ENCODE measurements at places on chromosomes 2 and 18.
A peak's percentile ranks its signal among the peaks of the same experiment; 100 is the strongest.

GRCh38 chr2:77086051-77086450, 436.1 kb downstream of the LRRTM4 start:
- no peak for DNase-seq

- peak; percentile 74 for DNase-seq
Measured at GRCh38 chr2:36351736-36352349, 3.7 kb upstream of the CRIM1 start.

GRCh38 chr2:62424899-62425298, 81.1 kb downstream of the TMEM17 start:
- no peak for DNase-seq

DNA sequence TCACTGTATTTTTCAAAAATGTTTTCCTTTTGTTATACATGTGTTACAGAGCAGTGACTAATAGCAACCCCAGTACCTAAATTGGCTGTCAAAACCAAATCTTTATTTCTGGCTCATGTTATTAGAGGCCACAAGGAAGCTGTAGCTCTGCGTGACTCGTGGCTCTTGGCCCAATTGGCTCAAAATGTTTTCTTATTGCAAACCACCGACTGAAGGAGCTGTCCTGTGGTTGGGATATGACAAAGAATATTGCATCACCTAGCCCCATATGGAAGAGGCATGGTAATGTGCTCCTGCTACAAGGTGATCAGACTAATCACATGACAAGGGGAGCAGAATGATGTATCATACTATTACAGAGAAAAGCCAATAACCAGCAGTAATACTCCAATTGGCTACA, 1058.5 kb downstream of the CBLN2 start:
- no peak for DNase-seq

DNA sequence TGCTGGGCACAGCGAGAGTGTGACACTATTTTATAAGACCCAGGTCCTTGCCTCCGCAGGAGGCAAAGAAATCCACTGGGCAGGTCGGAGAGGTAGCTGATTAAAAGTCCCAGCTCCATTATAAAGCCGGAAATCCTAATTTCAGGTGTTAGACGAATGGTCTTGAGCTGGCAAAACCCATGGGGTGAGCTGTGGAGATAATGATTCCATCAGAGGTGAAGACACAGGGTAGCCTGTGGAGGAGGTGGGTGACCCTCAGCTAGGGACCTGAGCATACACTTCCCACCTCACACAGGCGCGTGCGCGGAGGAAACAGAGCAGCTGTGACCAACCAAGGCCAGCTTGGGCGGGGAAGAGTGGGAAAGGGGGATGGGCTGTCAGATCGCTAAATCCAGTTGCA, 201.7 kb upstream of the CXCR4 start:
- DNase-seq, result no peak

- DNase-seq, result peak; percentile 44
Measured at GRCh38 chr2:85446296-85447221, 28.0 kb downstream of the SH2D6 start.

DNA sequence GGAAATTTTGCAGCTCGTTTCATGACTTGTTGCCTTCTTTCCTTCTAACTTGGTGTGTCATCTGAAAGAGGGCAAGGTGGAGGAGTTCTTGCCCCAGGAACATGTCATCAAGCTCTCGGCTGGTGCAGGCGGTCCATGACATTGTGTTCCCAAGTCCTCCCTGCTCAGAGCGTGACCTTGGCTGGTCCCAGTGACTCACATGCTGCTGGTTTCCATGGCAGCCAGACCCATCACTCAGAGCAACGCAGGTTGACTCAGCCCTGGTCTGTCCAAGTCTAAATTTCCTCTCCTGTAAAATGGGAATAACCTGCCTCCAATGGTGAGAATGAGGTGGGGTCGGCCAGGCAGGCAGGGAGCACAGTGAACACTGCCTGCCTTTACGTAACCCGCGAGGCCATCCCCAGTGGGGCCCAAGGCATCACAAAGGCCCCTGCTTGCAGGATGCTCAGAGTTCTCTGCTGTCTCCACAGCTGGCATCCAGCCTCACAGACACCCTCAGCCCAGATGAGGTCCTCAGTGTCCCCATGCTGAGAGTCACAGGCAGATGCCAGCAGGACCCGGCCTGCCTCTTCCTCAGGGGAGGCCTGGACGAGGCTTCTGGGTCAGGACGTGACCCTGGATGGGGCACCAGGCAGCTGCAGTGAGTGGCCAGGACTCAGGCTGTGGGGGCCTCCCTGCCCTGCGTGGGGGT, 143.7 kb downstream of the TPO start:
- peak; percentile 93 for DNase-seq

DNA sequence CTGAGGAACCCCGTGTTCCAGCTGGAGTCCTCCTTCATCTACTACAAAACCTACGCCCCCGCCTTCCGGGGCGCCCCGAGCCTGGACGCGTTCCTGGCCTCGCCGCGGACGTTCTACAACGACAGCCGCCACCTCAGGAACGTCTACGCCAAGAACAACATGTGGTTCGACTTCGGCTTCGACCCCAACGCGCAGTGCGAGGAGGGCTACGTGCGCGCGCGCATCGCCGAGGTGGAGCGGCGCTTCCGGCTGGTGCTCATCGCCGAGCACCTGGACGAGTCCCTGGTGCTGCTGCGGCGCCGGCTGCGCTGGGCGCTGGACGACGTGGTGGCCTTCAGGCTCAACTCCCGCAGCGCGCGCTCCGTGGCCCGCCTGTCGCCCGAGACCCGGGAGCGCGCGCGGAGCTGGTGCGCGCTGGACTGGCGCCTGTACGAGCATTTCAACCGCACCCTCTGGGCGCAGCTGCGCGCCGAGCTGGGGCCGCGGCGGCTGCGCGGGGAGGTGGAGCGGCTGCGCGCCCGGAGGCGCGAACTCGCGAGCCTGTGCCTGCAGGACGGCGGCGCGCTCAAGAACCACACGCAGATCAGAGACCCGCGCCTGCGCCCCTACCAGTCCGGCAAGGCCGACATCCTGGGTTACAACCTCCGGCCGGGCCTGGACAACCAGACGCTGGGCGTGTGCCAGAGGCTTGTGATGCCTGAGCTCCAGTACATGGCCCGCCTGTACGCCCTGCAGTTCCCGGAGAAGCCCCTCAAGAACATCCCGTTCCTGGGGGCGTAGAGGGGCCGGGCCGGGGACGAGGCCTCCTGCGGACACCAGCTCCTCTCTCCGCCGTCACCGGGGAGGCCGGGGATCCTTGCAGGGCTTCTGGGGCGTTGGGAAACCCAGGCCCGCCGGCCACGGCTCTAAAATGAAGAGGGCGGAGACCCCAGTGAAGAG, 5.3 kb upstream of the NEU4 start:
- DNase-seq, result peak; percentile 35

DNA sequence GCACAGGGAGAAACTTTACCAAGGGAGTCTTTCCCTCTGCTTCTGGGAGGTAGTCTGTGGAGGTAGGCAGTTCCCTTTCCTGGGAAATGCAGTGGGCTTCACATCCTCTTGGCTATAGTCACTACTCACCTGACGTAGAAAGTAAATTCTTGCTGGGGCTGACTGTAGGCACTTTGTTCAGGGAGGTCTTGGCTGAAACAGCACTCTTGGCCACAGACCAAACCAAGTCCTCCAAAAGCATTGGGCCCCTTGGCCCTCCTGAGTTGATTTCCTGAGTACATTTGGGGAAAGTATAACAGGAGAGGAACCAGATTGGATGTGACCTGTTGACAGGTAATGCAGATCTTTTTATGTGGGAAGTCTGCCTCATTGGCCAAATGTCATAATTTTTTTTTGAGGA, 108.9 kb downstream of the MGAT5 start:
- DNase-seq, result no peak

DNA sequence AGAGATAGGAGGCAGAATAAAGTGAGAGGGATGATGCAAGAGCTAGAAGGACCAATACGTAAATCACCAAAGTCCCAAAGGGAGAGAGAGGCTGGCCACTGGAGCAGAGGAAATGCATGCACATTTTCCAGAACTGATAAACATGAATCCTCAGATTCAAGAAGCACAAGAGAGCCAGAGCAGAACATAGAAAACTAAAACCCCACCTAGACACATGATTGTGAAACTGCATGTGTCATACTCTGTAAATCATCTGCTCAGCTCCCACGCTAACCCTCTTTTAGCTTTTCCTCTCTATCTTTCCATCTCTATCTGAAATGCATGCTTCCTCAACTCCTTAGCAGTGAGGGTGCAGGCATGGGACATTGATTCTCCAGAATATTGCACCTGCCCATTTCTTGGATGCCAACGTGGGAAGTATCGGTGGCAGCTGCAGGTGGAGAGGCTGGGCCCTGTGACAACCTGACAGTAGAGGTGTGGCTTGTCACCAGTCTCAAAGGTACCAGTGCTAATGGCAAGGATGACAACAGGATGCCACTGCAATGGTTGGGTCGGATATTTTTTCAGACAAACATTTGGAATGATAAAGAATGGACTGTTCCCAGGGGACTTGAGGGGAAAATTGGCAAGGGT, 89.3 kb upstream of the OTOS start:
- DNase-seq, result peak; percentile 42

- no peak for DNase-seq
Measured at GRCh38 chr2:64987001-64987955, 1.9 kb upstream of the SLC1A4 start.

GRCh38 chr2:167506395-167506794, 618.1 kb downstream of the XIRP2 start:
- peak; percentile 16 for DNase-seq

DNA sequence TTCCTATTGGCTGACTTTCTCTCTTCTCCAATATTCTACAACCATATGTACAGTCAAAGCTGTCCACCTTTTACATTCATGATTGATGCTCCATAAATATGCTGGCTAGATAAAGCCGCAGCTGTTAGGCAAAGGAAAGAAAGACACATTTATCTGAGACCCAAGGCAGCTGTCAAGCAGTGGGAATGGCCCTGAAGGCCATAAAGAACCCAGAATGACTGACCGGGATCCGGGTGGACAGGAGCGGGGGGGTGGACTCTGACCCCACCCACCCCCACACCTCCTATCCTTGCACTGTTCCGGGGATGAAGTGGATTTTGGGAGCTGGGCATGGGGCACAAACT, 116.4 kb downstream of the RTP5 start:
- no peak for DNase-seq

- no peak for DNase-seq
Measured at GRCh38 chr2:22885245-22885644, 499.7 kb upstream of the KLHL29 start.

DNA sequence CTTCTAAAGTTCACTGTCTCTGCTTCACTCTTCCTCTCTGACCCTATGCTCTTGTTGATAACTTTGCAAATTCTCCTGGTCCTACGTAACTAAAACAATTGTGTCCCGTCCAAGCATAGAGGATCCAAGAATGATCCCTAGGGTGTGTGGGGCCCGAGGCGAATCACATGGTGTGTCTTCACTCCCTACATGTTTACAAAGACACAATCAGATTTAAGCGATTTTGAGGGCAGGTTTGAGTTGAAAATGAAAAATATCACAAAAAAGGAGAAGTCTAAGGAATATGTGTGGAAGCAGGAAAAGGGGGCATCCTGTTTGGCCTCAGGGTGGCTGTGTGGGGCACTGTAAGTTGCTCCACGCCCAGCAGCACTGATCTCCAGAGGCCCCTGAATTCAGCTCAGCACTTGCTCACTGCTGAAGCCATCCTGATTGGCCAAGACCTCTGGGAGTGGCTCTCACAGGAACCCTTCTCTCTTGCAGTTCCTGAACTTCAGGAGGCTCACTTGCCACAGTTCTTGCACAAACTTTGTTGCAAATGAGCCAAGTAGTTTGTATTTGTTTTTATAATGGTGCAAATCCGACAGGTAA, 363.6 kb downstream of the ZNF521 start:
- DNase-seq, result peak; percentile 44

DNA sequence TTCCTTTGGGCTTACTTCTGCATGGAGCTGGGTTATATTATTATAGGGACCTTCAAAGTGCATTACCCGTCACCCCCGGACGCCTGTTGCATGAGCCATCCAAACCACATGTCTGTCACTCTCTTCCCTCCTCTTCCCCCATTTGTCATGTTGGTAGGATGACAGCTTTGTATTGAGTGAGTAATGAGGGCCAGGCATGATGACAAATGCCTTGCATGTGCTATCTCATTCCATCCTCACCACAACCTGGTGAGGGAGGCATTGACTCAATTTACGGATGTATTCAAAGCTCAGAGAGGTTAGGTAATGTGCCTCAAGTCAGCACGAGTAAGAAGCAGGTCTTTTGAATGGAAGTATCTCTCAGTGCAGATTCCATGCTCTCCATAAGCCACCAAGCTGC, 510.5 kb upstream of the TNP1 start:
- peak; percentile 91 for DNase-seq

DNA sequence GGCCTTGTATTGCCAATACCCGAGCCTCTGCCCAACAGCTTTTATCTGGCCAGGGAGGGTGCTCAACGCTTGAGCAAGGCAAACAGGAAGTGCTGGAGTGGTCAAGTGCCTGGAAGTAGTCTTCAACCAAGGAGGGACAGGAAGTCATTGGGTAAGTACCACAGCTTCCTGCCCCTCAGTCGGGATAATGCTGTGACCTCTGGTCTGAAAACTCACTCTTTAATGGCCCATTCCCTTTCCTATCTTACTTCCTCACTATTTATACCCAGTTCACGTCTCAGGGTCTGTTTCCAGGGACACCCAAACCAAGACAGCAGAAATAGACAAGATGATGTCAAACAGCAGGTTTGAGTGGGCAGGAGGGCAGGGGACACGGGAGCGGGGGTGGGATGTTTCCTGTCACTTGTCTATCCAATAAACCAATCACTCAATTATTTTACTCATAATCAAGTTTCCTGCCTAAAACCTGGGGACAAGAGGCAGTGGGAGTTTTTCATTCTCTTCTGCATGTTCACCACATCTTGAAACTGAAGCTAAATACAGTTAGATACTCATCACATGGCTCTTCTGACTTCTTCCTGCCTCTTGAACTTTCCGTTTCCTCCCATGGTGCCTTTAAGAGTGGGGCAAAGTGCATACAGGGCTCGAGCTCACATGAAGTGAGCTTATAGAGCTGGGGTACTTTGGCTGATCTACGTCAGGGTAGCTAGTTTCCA, 68.9 kb upstream of the CAB39 start:
- no peak for DNase-seq

DNA sequence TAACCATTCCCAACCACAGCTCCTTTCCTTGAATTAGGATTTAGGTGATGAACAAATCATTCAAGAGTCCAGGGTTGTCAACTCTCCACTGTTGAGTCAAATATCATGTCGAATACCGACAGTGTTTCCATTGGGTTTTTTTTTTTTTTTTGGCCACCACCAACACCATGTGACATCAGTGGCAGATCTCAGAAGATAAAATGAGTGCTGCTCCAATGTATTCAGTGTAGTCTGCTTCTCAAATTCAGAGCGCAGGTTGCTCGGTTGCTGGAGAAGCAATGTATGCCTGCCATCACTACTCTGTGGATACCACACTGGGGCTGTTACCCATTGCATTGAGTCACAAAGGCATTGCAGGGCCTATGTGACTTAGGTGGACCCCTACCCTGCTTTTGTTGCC, 10.8 kb upstream of the ATL2 start:
- no peak for DNase-seq

- peak; percentile 58 for DNase-seq
Measured at GRCh38 chr2:223203971-223204929, 152.3 kb downstream of the KCNE4 start.

GRCh38 chr18:44590956-44591670, 89.6 kb upstream of the SETBP1 start:
- no peak for DNase-seq

GRCh38 chr2:30756051-30756719, 51.1 kb downstream of the CAPN13 start:
- peak; percentile 26 for DNase-seq

Data from foreskin fibroblast (primary cell).